ENCODE measurements at places on chromosomes 5 and 9. TPM values are rescaled to one million over a fixed set of nuclear protein-coding genes. Genes with fewer than 3 reads are reported as not detected.

The SCGB3A2 gene
- not detected for total RNA-seq

The HAND1 gene
- total RNA-seq = not detected

The CREBRF gene
- total RNA-seq = 10.1 TPM

The TMC1 gene
- not detected for total RNA-seq

The PPIC gene
- total RNA-seq = 47.2 TPM

The FOXD4L6 gene
- not detected for total RNA-seq

The PCDHGB6 gene
- total RNA-seq = 0.48 TPM

The PSD2 gene
- total RNA-seq = not detected

The TEX53 gene
- not detected for total RNA-seq

The TOR4A gene
- total RNA-seq = 36.1 TPM

The PIP5K1B gene
- not detected for total RNA-seq

The ARL14EPL gene
- total RNA-seq = not detected

The PKD2L2 gene
- under 0.01 TPM for total RNA-seq

The PCDHGA11 gene
- total RNA-seq = 2.2 TPM

The SPINK7 gene
- total RNA-seq = 4.3 TPM

The HINT1 gene
- 212 TPM for total RNA-seq

The CARTPT gene
- not detected for total RNA-seq

The CDKN2B-AS1 gene
- total RNA-seq = 2.7 TPM

The BRINP1 gene
- 0.85 TPM for total RNA-seq

Measured in tracheal epithelial cell (primary cell).